ENCODE measurements at places on chromosomes 11 and 22.

DNA sequence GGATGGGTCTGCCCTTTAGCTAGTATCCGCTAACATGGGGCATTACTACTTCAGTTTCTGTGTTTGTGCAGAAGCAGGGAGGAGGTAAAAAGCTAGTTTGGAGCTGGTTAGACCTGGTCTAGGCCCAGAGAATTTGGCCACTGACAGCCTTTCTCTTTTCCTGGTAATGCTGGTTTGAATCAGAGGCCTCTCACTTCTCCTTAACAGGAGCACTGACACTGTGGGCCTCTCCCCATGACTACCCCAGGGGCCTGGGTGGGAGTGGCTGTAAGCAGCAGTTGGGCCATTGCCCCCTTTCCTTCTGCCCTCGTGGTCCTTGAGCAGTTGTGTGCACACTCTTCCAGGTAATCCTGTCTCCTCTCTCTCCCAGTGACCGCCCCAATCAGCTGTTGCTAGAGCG lies 8.5 kb upstream of the SLC25A18 start:
- no peak for DNase-seq

DNA sequence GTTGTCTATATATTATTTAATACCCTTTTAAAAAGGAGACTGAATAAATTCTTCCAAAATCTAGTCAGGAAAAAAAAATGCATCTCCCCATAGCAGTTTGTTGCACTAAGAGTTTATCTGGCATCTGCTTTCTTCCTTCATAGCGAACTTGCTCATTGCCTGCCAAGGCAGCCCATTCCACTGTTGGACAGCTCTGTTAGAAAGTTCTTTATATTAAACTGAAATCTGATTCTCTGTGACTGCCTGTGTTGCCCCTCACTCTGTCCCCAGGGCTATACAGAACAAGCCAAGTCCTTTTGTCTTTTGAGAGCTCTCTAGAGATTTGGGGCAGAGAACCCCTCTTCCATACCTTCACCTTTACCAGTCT lies 3.3 kb upstream of the CHRDL2 start:
- no peak for DNase-seq

DNA sequence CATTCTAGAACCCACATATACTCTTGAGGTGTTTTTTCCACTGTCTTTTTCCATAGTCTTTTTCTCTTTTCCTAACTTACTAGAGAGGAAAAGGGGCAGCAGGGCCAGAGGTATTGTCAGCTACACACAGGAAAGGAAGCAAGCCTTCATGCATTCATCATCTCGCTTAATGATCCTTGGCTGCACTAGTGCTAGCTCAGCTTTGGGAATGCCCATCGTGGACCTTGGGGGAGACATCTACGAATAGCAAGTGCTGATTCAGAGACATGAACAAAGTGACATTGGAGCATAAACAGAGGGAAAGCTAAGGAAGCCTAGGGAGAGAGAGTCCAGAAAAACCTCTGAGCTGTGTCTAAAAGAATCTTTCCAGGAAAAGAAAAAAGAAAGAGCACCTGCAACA lies 466.3 kb upstream of the ARHGAP42 start:
- no peak for DNase-seq

- DNase-seq = no peak
Measured at GRCh38 chr11:61280883-61281580, 14.1 kb downstream of the VWCE start.

DNA sequence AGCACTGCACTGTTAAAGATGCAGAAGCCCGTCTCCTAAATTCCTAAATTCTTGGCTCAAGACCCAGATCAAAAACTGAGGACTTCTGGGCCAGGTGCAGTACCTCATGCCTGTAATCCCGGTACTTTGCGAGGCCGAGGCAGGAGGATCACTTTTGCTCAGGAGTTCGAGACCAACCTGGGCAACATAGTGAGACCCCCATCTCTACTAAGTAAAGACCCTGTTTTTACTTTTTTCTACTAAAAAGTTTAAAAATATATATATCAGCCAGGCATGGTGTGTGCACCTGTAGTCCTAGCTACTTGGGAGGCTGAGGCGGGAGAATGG lies 29.7 kb downstream of the PDGFB start:
- DNase-seq = no peak

DNA sequence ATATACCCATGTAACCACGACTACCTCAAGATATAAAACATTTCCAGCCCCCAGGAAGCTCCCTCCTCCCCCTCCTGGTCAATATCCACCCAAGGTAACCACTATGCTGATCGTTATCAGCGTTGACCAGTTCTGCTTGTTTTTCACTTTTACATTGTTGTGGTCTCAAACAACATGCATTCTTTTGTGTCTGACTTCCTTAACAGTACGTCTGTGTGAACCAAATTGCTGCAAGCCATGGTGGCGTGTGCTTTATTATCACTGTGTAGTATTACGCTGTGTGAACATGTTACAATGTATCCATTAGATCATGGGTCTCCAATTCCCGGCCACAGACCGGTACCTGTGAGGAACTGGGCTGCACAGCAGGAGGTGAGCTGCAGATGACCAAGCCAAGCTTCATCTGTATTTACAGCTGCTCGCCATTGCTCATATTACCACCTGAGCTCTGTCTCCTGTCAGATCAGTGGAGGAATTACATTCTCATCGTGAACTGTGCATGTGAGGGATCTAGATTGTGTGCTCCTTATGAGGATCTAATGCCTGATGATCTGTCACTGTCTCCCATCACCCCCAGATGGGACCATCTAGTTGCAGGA lies 15.5 kb upstream of the GRK3 start:
- no peak for DNase-seq

DNA sequence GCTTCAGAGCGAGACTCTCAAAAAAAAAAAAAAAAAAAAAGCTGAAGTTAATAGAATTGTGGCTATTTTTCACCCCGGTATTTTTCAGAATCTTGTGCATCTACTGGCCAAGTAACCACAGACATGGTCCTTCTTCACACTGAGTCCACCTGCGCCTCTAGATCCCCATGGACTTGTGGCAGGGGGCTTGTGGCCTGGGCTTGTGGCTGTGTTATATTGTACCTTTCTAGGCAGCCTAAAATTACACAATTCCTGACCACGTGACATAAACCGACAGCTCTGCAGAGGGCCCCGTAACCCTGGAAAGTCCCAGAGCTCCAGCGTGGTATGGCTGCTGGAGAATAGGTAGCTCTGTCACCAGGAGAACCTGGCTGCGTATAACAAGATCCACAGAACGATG lies 10.9 kb upstream of the NAALADL1 start:
- DNase-seq = no peak

DNA sequence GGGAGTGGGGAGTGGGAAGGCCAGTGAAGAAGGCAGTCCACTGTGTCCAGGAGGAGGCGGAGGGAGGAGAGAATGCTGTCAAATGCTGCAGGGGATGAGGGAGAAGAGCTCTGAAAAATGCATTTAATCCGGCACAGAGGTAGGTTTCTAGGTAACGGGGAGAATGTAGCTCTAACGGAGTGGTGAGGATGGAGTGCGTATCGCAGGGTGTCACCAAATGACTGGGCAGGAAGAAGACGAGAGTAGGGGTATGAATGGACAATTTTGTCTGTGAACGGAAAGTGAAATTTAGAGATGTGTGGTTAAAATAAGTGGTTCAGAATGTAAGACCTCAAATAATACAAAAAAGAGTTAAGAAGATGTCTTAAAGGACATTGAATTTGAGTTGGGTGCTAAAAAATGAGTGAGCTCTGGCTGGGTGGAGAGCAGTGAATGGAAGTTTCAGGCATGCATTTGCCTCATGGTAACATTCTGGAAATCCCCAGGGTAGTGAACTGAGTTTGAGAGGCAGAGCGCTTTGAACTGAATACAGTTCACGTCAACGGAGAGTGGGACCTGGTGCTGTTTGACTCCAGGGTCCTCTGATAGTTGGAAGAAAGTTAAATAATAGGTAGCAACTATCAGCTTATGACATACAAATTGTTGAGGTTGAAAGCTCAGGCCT lies 81.3 kb upstream of the CADM1 start:
- DNase-seq = no peak

- no peak for DNase-seq
Measured at GRCh38 chr11:1565173-1565903, 6.7 kb downstream of the DUSP8 start.

DNA sequence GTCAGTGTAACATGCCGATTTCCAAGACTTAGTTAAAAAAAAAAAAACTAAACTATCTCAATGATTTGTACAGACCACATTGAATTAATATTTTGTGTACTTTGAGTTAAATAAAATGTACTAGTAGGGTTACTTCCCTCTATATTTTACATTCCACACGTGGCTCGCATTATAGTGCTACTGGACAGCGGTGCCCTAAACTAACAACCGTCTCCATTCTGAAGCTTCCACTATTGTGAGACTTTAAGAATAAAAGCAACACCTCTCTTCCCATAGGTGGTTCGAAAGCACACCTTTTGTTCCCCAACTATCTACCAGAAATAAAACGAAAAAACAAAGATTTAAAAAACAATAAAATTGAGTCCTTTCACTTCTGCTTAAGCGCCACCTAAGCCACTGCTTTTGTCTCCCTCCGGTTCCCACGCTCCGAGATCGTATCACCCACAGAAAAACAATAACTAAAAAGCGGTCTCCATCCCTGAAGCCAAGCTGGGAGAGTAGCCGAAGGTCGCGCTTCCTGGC lies 380 bp upstream of the TTC17 start:
- DNase-seq = no peak

GRCh38 chr11:113778111-113778910 lies 1.3 kb upstream of the CLDN25 start:
- DNase-seq = no peak

DNA sequence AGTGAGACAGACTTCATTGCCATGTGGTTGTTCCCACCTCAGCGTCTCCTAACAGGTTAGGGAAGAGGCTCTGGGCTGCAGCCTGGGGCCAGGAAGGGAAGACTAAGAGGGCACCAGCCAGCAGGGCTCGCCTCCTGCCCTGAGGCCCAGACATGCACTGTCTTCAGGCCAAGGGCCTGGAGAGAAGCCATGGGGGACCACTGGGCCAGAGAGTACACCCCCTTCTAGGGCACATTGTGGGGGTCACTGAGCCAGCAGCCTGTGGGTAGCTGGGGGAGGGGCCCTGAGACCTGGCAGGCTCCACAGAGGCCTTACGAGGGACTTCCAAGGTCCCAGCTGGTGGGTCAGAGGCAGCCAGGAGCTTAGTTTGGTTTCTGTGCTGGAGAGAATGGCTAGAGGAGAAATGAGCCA lies 25.0 kb upstream of the MYRF start:
- DNase-seq = no peak

GRCh38 chr22:39992088-39992826 lies 2.5 kb upstream of the FAM83F start:
- DNase-seq = no peak

DNA sequence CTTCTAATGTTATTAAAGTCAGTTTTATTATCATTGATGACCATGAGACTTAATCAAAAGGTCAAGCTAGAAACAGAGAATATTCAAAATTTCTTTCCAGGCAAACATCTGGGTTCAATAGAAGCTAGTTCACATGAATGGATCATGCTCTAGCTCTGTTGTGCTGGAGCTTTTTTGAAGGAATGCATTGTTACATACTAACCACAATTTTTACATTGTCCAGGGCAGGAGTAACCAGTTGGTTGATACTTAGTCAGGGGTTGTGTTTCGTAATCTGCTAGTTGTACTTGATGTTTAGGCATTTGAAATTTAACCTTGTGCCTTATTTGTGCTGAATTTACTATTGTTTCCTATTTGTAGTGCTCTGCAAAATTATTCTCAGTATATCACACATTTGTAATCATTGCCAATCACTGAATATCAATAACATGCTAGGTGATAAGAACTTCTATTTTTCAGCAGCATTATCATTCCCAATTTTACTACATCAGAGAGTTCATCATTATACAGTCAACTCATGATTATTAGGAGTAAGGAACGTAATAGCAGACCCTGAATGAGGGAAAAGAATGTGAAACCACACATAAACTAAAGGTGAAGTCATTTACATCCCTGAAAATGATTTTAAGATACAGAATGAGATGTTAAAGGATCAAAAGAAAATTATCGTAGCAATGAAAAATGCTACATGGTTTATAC lies 23.2 kb downstream of the NF2 start:
- DNase-seq = no peak

- DNase-seq = no peak
Measured at GRCh38 chr22:49257551-49257961, 570.1 kb downstream of the BRD1 start.

DNA sequence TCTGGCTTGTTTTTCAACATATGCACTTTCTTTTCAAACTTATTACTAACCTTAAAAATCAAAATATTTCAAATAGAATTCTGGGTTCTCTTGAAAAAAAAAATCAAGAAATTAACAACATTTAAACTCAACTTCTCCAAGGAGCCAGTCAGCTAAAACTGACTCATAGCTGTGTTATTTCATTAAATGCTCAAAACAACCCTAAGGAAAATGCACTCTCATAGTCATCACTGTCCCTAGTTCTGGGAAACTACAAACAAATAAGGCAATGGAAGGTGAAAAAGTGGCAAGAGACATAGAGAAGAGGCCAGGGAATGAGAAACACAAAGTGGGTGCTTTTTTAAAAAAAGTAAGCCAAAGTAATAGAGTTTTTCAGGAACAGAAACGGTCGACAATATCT lies 4.1 kb upstream of the ARHGAP20 start:
- DNase-seq = no peak

DNA sequence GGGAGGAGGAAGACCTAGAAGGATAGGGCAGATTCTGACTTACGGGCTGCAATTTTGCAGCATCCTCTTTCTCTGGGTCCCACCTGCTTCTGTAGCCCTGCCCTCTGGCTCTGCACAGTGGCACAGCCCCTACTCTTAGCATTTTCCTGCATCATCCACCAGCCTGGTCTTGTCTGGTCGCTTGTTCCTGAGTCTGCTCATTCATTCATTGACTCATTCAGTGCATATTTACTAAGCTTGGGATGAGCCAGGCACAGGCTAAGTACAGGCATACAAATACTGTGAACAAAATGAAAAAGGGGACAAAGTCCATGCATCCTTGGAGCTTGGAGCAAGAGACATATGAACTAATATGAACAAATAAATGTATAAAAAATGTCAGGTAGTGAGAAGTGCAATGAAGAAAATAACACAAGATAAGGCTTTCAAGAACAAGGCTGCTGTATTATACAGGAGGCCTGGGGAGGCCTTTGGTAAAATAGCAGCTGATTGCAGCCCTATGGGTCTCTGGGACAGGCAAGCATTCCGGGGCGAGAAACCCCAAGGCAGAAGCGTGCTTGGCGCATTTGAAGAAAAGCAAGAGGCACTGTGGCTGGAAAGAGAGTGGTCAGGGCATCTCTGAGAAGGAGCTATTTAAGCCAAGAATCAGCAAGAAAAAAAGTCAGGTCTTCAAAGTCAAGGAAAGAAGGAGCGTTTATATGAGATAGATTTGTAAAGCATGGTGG lies 108.0 kb upstream of the ALX4 start:
- DNase-seq = no peak

DNA sequence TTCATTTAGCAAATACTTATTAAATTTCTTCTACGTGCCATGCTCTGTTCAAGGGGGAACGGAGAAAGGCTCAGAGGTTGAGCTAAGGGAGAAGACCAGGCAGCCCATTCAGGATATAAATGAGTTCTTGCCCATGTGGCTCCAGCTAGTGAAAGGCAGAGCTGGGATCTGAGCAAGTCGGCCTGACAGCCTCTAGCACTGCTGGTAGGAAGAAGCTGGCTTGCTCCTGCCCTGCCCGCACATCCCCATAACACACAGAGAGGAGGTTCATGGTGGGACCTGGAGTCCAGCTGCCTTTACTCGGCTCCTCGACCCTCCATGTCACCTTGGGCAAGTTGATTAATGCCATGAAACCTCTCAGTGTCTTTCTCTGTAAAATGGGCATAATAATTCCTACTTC lies 2.0 kb downstream of the SLC15A3 start:
- no peak for DNase-seq

- no peak for DNase-seq
Measured at GRCh38 chr11:36376009-36376887, 80.2 kb downstream of the PRR5L start.

GRCh38 chr11:63564056-63564774 lies 1.0 kb upstream of the PLAAT2 start:
- DNase-seq = no peak

- DNase-seq = no peak
Measured at GRCh38 chr11:113947994-113948393, 26.9 kb upstream of the HTR3A start.

Measured in stimulated activated CD8-positive, alpha-beta memory T cell treated with anti-CD3 and anti-CD28 coated beads, Interleukin-4, amount 100 ng/mL, for 24 hours (primary cell).